Cardiac muscle cell (in vitro differentiated cells and primary cell): ENCODE measurements at places on chromosomes 12 and 14. TPM values are rescaled to one million over a fixed set of nuclear protein-coding genes. Genes with fewer than 3 reads are reported as not detected.
A peak's percentile ranks its signal among the peaks of the same experiment; 100 is the strongest.

The SLC25A47 gene
- total RNA-seq: not detected in 2 replicates

The GAS2L3 gene
- 1.1 and 13.9 TPM in 2 replicates for total RNA-seq

The SLC7A7 gene
- 1.3 and 2.3 TPM in 2 replicates for total RNA-seq

The KRT79 gene
- not detected in 2 replicates for total RNA-seq

The YAF2 gene
- 26.9 and 59.8 TPM in 2 replicates for total RNA-seq

The BLTP3B gene
- total RNA-seq: 13.9 and 21.9 TPM in 2 replicates

The VDR gene
- total RNA-seq: not detected in 2 replicates

The NRXN3 gene
- total RNA-seq: 0.69 and 1.1 TPM in 2 replicates

The TTC8 gene
- total RNA-seq: 22.6 and 40.6 TPM in 2 replicates

The KRT2 gene
- not detected in 2 replicates for total RNA-seq

The MYF5 gene
- not detected in 2 replicates for total RNA-seq

The CRACR2A gene
- 1.3 TPM in 1 of 2 replicates, not detected in the other for total RNA-seq

The C14orf132 gene
- total RNA-seq: 11.9 and 13.9 TPM in 2 replicates

The RHOJ gene
- 0.18 TPM in 1 of 2 replicates, not detected in the other for total RNA-seq

GRCh38 chr14:104344818-104345620 is 206.6 kb downstream of the KIF26A start:
- no peaks in the 10 kb centered on the region for H3K27me3 ChIP-seq
- H3K36me3 ChIP-seq: no peaks in the 10 kb centered on the region
- DNase-seq: no peak
- H3K27ac ChIP-seq: no peak overlapping the region
- H3K4me1 ChIP-seq: no peaks in the 10 kb centered on the region

DNA sequence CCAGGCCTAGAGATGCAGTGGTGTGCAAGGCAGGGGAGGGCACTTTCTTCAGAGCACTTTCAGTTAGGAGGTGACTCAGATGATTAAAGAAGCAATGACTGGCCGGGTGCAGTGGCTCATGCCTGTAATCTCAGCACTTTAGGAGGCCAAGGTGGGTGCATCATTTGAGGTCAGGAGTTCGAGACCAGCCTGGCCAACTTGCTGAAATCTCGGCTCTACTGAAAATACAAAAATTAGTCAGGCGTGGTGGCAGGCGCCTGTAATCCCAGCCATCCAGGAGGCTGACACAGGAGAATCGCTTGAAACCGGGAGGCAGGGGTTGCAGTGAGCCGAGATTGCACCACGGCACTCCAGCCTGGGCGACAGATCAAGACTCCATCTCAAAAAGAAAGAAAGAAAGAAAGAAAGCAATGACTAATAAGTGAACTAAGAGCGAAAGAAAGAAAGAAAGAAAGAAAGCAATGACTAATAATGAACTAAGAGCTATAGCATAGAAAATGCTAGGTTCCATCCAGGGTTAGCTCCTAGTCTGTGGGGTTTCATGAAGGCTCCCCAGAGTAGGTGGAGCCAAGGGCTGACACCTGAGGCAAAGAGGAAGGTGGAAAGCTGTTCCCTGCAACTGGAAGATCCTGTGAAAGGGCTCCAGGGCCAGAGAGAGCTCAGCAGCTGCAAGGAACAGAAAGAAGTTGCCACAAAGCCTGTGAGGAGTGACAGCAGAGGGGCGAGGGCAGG is 334.5 kb downstream of the CACNA1C start:
- no peaks in the 10 kb centered on the region for H3K27me3 ChIP-seq
- H3K4me3 ChIP-seq: no peak overlapping the region
- no peaks in the 10 kb centered on the region for H3K36me3 ChIP-seq
- H3K27ac ChIP-seq: no peak overlapping the region

- no peak overlapping the region for H3K4me3 ChIP-seq
- H3K36me3 ChIP-seq: no peaks in the 10 kb centered on the region
- no peaks in the 10 kb centered on the region for H3K4me1 ChIP-seq
- no peak for DNase-seq
- H3K27ac ChIP-seq: no peak overlapping the region
- H3K27me3 ChIP-seq: no peaks in the 10 kb centered on the region
Observed at GRCh38 chr12:126960709-126961108, 1306.3 kb upstream of the TMEM132C start.

- no peak for DNase-seq
- H3K4me1 ChIP-seq: no peaks in the 10 kb centered on the region
- H3K36me3 ChIP-seq: no peaks in the 10 kb centered on the region
- H3K27ac ChIP-seq: no peak overlapping the region
- no peak overlapping the region for H3K4me3 ChIP-seq
Observed at GRCh38 chr12:80679346-80680131, 27.9 kb upstream of the MYF6 start.

GRCh38 chr14:65303899-65304222 is 108.7 kb upstream of the FUT8 start:
- peaks cover 16% of the 10 kb centered on the region for H3K4me1 ChIP-seq
- DNase-seq: no peak
- no peaks in the 10 kb centered on the region for H3K36me3 ChIP-seq
- H3K27ac ChIP-seq: no peak overlapping the region
- no peaks in the 10 kb centered on the region for H3K27me3 ChIP-seq

DNA sequence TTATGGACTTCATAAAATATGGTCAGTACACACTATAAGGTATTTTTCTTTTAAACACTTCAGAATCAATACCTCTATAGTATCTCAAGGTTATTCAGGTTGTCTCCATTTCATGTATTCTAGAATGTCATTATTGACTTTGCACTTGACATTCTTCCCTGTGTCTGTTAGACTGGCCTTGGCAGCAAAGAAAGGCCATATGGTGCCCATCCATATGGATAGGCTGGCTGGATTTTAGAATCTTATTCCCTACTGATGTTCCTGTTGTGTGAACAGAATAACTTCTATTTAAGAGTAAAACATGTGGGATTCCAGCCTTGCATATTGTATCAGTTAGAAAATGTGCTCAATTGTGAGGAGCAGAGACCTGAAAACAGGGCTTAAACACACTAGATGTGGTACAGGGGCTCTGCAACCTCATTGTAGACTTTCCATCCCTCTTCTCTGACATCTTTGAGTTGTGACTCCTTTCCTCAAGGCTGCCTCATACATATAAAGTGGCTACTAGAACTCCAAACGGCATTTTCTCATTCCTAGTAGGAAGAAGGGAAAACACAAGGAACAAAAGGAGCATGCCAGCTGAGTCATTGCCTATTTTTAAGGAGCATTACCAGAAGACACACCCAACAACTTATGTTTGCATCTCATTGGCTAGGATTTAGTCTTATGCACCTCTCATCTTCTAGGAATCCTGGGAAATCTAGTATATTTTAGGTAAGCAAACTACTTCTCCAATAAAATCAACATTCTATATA is 221.2 kb upstream of the TMPO start:
- H3K27me3 ChIP-seq: no peaks in the 10 kb centered on the region
- no peak overlapping the region for H3K4me3 ChIP-seq
- no peak overlapping the region for H3K27ac ChIP-seq

DNA sequence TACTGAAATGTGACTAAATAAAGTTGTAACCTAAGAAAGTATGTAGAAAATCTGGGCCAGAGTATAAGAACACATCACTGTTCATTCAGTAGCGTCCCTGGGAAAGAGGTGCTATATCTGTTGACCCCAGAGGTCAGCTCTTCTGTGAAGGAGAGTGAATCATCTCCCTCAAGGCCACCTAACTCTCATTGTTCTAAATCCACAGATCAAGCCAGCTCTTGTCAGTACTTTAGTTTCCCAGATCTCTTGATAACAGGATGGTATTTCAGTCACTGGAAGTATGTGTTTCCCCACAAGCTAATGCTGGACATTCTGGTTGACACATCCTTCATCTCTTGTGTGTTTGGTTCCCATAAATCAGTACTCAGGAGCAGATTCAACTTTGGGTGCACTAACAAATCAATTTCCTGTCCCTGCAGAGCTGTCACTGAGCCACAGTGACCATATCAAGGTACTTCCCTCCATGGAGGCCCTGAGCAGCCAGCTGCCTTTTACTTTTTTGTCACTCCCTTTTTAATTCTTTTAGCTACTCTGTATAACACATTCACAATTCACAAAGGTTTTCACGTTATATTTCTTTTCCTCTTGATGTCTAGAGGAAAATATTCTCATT is 7.8 kb downstream of the KRT1 start:
- peaks cover 36% of the 10 kb centered on the region for H3K27me3 ChIP-seq
- no peak overlapping the region for H3K27ac ChIP-seq
- DNase-seq: no peak
- no peaks in the 10 kb centered on the region for H3K4me1 ChIP-seq
- H3K36me3 ChIP-seq: no peaks in the 10 kb centered on the region

GRCh38 chr12:101013993-101014392 is 196.0 kb downstream of the SLC5A8 start:
- DNase-seq: no peak
- no peaks in the 10 kb centered on the region for H3K36me3 ChIP-seq
- H3K4me3 ChIP-seq: no peak overlapping the region
- H3K27me3 ChIP-seq: no peaks in the 10 kb centered on the region

GRCh38 chr12:38869036-38869435 is 36.4 kb downstream of the CPNE8 start:
- H3K4me1 ChIP-seq: no peaks in the 10 kb centered on the region
- H3K4me3 ChIP-seq: no peak overlapping the region
- H3K27me3 ChIP-seq: no peaks in the 10 kb centered on the region
- H3K27ac ChIP-seq: no peak overlapping the region
- H3K36me3 ChIP-seq: no peaks in the 10 kb centered on the region
- no peak for DNase-seq

- H3K4me3 ChIP-seq: no peak overlapping the region
- no peaks in the 10 kb centered on the region for H3K36me3 ChIP-seq
- H3K27ac ChIP-seq: no peak overlapping the region
- no peaks in the 10 kb centered on the region for H3K4me1 ChIP-seq
Observed at GRCh38 chr12:28171356-28172060, 18.7 kb upstream of the CCDC91 start.

DNA sequence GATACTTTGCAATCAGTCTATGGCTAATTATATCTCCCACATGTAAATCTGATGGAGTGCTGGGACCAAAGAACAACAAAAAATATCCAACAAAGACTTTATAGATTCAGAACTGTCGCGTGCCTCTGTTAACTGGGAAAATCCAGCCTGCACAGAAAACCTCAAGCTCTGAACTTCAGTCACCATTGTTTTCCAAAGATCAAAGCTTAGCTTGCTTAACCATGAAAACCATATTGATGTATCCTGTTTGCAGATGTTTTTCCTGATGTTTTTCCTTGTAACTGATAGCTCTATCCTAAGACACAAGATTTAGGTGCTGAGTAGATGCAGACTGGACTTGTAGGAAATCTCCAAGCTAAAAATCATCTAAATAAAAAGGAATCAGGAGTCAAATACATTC is 163.7 kb downstream of the GXYLT1 start:
- no peak overlapping the region for H3K27ac ChIP-seq
- no peak for DNase-seq
- no peaks in the 10 kb centered on the region for H3K36me3 ChIP-seq
- H3K27me3 ChIP-seq: no peaks in the 10 kb centered on the region
- no peak overlapping the region for H3K4me3 ChIP-seq
- H3K4me1 ChIP-seq: no peaks in the 10 kb centered on the region

DNA sequence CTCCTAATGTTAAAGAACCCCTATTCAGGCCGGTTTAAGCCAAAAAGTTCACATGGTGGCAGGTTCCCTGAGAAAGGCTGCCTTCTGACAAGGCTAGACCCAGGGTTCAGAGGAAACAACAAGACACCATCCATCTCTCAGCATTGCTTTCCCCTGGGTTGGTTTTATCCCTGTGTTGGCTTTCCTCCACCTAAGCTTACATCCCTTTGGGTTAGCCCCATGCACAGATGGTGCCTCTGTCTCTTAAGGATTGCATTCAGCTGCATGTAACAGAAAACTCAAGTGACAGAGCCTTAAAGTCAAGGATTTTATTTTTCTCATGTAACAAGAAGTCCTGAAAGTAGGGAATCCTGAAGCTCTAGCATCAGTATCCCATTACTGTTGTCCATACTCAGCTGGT is 42.8 kb upstream of the RIN3 start:
- no peaks in the 10 kb centered on the region for H3K36me3 ChIP-seq
- no peak overlapping the region for H3K27ac ChIP-seq
- no peaks in the 10 kb centered on the region for H3K27me3 ChIP-seq
- DNase-seq: no peak

GRCh38 chr12:69055280-69055679 is 122.3 kb upstream of the CPM start:
- no peak overlapping the region for H3K27ac ChIP-seq
- no peaks in the 10 kb centered on the region for H3K4me1 ChIP-seq
- no peak for DNase-seq
- no peaks in the 10 kb centered on the region for H3K36me3 ChIP-seq

DNA sequence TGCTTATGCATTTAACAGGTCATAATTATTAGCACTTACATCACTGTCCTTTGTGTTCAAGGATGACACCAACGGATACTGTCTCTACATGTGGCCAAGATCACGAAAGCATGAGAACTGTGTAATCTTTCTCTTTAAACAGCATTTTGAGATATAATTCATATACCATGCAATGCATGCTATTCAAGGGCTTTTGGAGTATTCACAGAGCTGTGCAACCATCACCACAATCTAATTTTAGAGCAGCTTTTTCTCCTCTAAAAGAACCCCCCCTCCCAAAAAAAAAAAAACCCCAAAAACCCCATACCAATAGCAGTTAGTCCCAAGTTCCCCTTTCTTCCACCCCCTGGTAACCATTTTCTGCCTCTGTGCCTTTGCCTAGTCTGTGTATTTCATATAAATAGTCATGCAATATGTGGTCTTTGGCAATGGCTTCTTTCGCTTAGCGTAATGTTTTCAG is 60.6 kb downstream of the SPRING1 start:
- H3K27ac ChIP-seq: no peak overlapping the region
- no peak for DNase-seq
- H3K36me3 ChIP-seq: no peaks in the 10 kb centered on the region
- no peaks in the 10 kb centered on the region for H3K4me1 ChIP-seq

- H3K36me3 ChIP-seq: no peaks in the 10 kb centered on the region
- no peak overlapping the region for H3K4me3 ChIP-seq
- no peaks in the 10 kb centered on the region for H3K4me1 ChIP-seq
- no peak overlapping the region for H3K27ac ChIP-seq
- no peak for DNase-seq
- no peaks in the 10 kb centered on the region for H3K27me3 ChIP-seq
Observed at GRCh38 chr14:72118841-72119240, 186.6 kb downstream of the RGS6 start.

- DNase-seq: no peak
- no peaks in the 10 kb centered on the region for H3K27me3 ChIP-seq
- no peak overlapping the region for H3K4me3 ChIP-seq
- H3K27ac ChIP-seq: no peak overlapping the region
Observed at GRCh38 chr12:2118481-2119255, 65.9 kb downstream of the CACNA1C start.

DNA sequence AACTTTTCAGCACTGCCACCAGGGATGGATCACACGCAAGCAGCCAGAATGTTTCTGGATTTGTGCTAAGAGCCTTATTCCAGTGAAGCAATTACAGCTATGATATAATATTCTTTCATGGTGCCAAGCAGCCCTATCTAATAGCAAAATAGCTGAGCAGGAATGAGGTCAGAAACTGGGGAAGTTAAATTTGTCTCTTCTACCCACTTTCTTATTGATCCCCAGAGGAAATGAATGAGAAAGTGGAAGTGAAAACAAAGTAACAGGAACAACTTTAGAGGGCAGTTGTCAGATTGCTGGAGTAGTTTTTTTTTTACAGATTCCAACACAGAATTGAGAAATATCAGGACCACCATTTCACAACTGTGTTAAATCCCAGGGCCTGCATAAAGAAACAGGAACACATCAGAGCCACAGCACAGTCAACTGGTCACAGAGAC is 44.8 kb downstream of the GCH1 start:
- H3K36me3 ChIP-seq: no peaks in the 10 kb centered on the region
- H3K4me1 ChIP-seq: no peaks in the 10 kb centered on the region

- peaks cover 14% of the 10 kb centered on the region for H3K4me1 ChIP-seq
- H3K4me3 ChIP-seq: no peak overlapping the region
- no peak for DNase-seq
- H3K36me3 ChIP-seq: no peaks in the 10 kb centered on the region
- peak overlapping the region; percentile 53 for H3K27ac ChIP-seq
- no peaks in the 10 kb centered on the region for H3K27me3 ChIP-seq
Observed at GRCh38 chr12:66726556-66726955, 47.7 kb upstream of the GRIP1 start.
